CD8-positive, alpha-beta T cell (primary cell): ENCODE measurements at places on chromosomes 3 and 15. TPM values are rescaled to one million over a fixed set of nuclear protein-coding genes. Genes with fewer than 3 reads are reported as not detected.

RBP2 gene
- total RNA-seq = not detected

RABL3 gene
- total RNA-seq = 15.2 TPM

MYZAP gene
- 0.31 TPM for total RNA-seq

DISP2 gene
- total RNA-seq = 0.05 TPM

GOLGA6L25 gene
- total RNA-seq = not detected

CFAP100 gene
- total RNA-seq = not detected

TM4SF18 gene
- total RNA-seq = not detected

CADM2 gene
- 0.36 TPM for total RNA-seq

LMAN1L gene
- not detected for total RNA-seq

TEX55 gene
- total RNA-seq = not detected

SLC22A14 gene
- not detected for total RNA-seq

CX3CR1 gene
- 0.49 TPM for total RNA-seq

STRA6 gene
- total RNA-seq = not detected

SERF2 gene
- 322 TPM for total RNA-seq

SLC6A6 gene
- total RNA-seq = 30.9 TPM

GOLGA6B gene
- not detected for total RNA-seq

CCR2 gene
- 0.67 TPM for total RNA-seq

ARGFX gene
- not detected for total RNA-seq

SERINC4 gene
- total RNA-seq = 0.44 TPM

ZNF860 gene
- total RNA-seq = not detected

NMD3 gene
- total RNA-seq = 53.2 TPM

NAALADL2 gene
- 0.27 TPM for total RNA-seq

TMCO5A gene
- total RNA-seq = not detected

EPHB1 gene
- not detected for total RNA-seq

PLSCR5 gene
- not detected for total RNA-seq

DIPK2A gene
- 27.5 TPM for total RNA-seq

KIF23 gene
- 0.81 TPM for total RNA-seq

GP5 gene
- 2.5 TPM for total RNA-seq

STRIT1 gene
- total RNA-seq = not detected

IGF1R gene
- 33.8 TPM for total RNA-seq

PP2D1 gene
- not detected for total RNA-seq

ALPK3 gene
- 0.14 TPM for total RNA-seq

NR2E3 gene
- not detected for total RNA-seq

ZPLD1 gene
- total RNA-seq = not detected

P2RY12 gene
- not detected for total RNA-seq

CHST14 gene
- 4.1 TPM for total RNA-seq

RASGRF1 gene
- total RNA-seq = not detected

PCSK6 gene
- total RNA-seq = 0.84 TPM

MNS1 gene
- not detected for total RNA-seq

TMEM207 gene
- total RNA-seq = not detected
